Activated CD4-positive, alpha-beta T cell treated with anti-CD3 and anti-CD28 coated beads for 1 hour (primary cell): ENCODE measurements at places on chromosomes 12 and 14.
A peak's percentile ranks its signal among the peaks of the same experiment; 100 is the strongest.

DNA sequence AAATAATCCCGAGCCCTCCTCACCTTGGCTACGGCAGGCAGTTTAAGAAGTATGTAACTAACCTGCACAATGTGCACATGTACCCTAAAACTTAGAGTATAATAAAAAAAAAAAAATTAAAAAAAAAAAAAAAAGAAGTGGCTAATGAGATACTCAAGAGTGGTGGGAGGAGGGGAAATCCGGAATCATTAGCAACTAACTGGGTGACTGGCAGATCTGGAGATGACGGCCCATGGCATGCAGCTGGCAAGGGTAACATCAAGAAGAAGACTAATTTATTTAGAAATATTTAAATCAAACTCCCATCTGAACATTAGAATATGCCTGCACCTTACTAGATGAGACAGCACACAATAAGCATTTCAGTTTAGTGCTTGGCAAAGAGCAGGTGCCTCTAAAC lies 52.3 kb upstream of the TMCC3 start:
- DNase-seq = no peak

DNA sequence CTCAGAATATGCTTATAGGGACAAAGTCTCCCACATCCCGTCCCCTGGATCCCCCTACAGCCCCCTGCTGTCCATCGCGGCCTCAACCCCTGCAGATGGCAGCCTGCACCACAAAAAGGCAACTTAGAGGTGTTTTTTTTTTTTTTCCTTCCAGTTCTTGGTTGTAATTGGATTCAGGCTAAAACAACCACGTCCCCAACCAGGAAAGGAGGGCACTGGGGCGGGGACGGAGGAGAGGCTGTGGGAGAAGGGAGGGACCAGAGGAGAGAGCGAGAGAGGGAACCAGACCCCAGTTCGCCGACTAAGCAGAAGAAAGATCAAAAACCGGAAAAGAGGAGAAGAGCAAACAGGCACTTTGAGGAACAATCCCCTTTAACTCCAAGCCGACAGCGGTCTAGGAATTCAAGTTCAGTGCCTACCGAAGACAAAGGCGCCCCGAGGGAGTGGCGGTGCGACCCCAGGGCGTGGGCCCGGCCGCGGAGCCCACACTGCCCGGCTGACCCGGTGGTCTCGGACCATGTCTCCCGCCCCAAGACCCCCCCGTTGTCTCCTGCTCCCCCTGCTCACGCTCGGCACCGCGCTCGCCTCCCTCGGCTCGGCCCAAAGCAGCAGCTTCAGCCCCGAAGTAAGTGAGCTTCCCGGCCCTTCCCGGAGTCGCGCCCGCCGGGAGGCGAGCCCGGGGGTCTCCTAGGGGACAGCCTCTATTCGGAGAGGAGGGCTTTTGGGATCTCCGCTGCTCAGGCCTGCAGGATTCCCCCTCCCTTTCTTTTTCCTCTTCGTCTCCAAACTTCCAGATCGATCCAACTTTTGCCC lies at the start of gene MMP14:
Gene MMP14 (plus strand): TSS at position 285 of the 813 bp plus-strand sequence. CDS start 233 bp downstream, at position 518.
- DNase-seq = no peak

DNA sequence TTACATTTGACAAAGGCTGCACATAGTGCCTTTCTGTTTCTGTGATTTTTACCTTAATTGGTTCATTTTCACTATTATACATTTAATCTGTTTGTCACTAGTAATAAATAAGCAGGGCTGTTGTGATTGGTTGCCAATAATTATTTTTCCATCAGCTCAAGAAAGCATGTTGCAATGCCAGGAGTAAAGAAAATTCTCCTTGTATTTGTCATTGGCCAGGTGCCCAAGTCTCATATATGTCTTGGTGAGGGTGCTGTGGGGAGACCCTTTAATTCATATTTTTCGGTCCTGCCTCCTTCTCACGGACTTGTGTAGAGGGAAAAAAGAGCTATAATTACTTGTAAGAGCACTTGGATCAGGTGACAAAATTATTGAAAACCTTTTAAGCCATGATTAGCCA lies 108.0 kb downstream of the KITLG start:
- no peak for DNase-seq

DNA sequence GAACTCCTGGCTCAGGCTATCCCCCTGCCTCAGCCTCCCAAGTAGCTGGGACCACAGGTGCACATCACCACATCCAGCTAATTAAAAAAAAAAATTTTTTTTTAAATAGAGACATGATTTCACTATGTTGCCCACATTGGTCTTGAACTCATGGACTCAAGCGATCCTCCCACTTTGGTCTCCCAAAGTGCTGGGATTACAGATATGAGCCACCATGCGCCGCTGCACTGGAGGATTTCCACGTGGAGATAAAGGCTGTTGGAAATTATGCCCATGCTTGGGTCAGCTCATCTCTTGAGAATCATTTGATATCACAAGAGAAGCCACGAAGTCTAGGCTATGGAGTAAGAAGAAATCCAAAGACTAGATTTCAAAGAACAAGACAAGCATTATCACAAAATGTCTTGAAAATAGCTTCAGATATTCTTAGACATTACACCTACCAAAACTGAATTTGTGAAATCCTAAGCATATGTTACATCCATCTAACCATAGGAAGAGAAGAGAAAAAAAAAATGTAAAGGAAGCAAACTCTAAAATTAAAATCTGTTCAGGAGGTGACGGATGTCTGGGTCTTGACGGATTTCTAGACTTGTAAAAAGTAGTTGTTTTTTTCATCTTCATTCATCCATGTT lies 99.1 kb downstream of the PTPN11 start:
- DNase-seq = no peak

DNA sequence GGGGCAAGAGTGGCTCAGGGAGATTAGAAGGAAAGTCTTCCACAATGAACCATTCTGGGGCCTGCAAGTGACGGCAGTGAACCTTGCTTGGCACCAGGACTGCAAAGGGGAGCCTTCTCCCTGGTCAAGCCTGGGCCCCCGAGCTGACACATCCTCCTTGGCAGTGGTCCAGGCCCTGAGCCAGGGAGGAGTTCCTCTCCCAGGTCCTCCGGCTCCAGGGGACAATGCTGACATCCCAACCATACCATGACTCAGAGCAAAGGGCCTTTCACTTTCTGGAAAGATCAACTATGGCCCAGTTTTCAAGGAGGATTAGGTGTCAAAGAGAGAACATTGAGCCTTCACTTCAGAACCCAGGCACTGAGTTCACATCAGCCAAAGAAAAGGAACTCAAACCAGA lies 756.5 kb upstream of the TBX3 start:
- DNase-seq = no peak

GRCh38 chr12:122148657-122149056 lies 25.4 kb downstream of the IL31 start:
- no peak for DNase-seq

DNA sequence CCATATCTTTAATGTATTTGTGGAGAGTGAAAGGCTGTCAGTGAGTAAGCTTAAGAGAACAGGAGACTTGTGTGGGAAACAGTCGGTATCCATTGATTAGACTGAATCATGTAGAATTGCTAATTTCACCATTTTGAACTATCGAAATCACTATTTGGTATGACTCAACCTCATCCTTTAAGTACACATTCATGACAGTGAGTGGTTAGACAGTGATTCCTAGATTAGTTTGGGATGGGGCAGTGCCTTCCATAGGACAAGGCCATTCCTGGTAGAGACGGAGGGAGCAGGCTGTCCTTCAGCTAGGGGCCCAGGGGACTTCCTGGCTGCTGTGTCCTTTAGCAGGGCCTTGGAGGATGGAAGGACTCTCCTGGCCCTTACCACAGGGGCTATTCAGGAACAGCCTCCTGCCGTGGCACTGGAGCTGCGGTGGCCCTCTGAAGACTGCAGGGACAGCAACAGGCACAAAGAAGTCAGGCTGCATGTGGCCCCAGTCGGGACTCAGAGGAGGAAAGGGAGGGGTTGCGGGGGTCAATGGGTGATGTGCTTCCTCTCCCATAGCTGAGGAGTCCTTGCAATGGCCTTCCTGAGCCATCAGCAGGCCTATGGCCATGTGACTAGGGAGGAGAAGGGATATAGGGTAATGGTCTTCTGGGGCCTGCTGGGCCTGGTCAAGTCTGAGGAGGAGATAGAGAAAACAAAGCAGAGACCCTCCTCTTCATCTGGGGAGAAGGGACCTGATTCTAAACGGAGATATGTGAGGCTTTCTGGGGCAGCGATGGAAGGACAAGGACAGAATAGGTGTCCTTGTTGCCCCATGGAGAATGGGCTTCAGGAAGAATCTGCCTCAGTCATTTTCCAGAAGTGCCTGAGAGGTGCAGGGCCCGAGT lies 11.2 kb downstream of the SERPINA1 start:
- DNase-seq = no peak

GRCh38 chr12:109693653-109694600 lies 19.7 kb upstream of the FAM222A start:
- DNase-seq = no peak

DNA sequence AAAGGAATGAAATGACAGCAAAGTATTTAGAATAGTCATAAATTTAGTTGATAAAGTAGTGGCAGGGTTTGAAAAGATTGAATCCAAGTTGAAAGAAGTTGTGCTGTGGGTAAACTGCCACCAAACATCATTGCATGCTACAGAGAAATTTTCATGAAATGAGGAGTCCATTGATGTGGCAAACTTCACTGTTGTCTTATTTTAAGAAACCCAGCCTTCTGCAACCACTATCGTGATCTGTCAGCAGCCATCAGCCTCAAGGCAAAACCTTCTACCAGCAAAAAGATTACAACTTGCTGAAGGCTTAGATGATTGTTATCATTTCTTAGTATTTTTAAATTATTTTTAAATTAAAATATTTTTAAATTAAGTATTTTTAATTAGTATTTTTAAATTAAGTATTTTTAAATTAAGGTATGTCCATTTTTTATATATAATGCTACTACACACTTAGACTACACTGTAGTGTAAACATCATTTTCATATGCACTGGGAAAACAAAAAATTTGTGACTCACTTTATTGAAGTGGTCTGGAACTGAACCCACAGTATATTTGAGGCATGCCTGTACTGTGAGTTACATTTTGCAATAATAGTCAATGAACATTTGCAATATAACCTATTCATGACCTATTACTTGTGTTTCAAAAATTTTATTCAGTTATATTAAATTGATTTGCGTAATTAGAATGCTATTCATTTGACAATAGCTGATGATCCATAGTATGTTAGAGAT lies 67.2 kb upstream of the SYT1 start:
- no peak for DNase-seq

- no peak for DNase-seq
These were observed 411.0 kb upstream of the SOX5 start for GRCh38 chr12:24360461-24360860.

- no peak for DNase-seq
These were observed 4.4 kb downstream of the BLTP3B start for GRCh38 chr12:100138048-100138802.

GRCh38 chr12:12217018-12217359 lies 49.9 kb downstream of the LRP6 start:
- no peak for DNase-seq

GRCh38 chr12:27940756-27941402 lies 31.7 kb downstream of the PTHLH start:
- DNase-seq = peak; percentile 62

DNA sequence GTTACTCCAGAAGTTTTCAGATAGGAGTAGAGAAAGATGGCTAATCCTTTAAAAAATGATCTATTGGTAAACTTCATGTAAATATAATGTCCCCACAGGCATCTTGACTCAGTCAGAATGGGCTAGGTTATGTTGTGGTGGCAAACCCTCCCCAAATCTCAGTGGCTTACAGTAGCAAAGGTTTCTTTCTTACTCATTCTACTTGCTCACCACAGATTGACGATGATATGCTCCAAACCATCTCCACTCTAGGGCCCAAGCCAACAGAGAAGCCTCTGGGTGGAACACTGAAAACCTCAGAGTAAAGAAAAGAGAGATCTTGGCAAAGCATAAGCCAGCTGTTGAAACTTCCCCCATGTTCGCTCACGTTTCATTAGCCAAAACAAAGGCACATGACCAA lies 146.4 kb downstream of the EMP1 start:
- DNase-seq = no peak

DNA sequence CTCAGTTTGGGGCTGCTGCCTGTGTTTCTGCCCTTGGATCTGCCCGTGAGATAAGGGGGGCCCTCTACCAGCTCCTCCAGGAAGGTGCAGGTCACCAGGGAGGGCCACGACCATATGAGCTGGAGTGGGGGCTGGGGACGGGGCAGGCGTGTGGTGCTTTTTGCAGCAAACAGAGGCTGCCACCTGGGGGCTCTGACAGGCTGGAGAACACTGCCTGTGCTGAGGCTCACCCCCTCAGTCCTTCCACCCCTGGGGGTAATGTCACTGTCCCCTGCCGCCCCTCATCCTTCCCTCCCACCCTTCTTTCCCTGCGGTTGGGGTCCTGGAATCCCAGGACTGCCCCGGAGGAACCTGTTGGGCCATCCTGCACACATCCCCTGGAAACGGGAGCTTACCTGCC lies 3.2 kb downstream of the PLD4 start:
- DNase-seq = no peak

DNA sequence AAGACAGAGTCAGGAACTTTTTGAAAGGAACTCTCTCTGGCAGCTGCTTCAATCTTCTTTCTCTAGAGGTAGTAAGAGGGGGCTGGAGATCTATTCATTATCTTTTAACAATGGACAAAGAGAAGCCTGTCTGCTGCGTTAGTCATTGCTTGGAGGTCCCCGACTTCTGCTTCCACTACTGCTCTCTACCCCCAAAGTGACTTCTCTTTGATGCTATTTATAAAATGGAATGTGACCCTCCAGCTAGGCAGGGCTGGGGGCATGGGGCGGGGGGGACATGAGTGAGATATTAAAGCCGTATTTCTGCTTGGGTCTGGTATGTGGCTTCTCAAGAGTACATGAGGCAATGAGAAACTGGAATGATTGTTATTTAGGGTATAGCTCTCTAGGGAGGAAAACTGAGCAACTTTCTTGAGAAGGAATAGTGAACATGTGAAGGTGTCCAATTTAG lies 41.4 kb upstream of the NUDT4 start:
- no peak for DNase-seq

- DNase-seq = no peak
These were observed 168.0 kb downstream of the SLC16A7 start for GRCh38 chr12:59763835-59764234.

GRCh38 chr12:122902854-122903692 lies 7.1 kb upstream of the VPS37B start:
- no peak for DNase-seq

DNA sequence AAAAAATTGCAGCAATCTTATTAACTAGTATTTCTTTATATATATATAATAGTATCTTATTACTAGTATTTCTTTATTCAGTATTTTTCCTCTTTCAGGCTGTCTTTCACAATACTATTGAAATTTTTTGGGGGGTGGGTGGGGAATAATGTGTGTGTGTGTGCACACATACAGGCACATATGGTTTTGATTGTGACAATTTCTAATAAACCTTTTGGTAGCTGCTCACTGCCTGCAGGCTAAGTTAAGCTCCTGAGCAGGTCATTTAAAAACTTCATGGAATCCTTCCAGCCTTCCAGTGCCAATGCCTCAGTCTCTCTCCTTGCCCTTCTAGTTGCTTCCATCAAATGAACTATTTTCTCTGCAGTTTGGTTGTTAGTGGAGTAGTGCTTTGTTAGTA lies 490.1 kb downstream of the PCNX1 start:
- no peak for DNase-seq

DNA sequence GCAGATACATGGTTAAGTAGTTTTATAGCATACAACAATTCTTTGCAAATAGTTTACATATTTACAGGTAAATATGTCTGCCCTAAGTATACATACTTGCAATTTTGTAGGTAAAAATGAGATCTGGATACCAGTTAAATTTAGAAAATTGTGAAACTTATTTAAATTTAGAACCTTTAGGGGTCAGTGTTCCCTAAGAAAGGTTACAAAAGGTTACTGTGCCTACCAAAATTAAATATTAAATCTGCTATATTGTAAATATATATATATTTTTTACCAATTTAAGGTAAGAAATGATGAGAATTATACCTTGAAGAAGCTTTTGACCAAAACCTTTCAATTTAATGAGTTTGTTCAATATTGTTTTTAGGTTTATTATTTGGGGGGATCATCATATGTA lies 54.0 kb downstream of the MIPOL1 start:
- no peak for DNase-seq
